ENCODE measurements at places on chromosomes 1 and 21.

DNA sequence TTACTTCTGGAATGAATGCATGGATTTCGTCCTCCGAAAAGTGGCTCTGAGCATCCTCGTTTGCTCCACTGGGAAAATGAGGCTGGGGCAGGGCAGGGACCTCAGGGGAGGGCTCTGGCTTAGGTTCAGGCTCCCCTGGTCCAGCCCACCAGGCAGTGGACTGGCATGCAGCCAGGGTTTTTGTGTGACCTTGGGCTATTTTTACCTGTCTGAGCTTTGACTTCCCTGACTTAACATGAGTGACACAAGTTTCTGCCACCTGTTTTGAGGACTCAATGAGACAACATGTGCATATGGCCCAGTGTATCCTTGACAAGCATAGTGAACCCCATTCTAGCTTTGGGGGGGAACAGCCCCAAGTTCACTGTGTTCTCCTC, 32.6 kb upstream of the EDN2 start:
- DNase-seq: no peak

DNA sequence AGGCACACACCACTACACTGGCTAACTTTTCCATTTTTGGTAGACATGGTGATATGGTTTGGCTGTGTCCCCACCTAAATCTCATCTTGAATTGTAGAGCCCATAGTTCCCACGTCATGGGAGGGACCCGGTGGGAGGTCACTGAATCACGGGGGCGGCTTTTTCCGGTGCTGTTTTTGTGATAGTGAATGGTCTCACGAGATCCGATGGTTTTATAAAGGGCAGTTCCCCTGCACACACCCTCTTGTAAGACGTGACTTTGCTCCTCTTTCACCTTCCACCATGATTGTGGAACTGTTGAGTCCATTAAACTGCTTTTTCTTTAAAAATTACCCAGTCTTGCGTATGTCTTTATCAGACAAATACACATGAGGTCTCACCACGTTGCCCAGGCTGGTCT, 1.3 kb upstream of the FTCD start:
- DNase-seq: no peak

DNA sequence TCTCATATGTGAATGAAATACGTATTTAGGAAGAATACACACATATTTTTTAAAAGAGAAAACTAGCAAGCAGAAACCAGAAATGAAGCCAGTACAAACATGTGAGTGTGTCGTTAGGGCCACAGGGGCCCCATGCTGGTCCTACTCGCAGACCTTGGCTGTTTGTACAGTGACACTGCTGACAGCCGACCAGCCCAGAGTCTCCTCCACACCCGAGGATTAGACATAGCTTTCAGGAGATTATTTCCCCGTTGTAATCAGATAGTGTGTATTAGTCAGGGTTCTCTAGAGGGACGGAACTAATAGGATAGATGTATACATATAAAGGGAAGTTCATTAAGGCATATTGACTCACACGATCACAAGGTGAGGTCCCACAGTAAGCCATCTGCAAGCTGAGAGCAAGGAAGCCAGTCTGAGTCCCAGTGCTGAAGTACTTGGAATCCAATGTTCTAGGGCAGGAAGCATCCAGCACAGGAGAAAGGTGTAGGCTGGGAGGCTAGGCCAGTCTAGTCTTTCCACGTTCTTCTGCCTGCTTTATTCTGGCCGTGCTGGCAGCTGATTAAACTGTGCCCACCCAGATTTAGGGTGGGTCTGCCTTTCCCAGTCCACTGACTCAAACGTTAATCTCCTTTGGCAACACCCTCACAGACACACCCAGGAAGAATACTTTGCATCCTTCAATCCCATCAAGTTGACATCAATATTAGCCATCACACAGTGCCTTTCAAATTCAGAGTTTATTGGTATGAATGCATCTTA, 51.2 kb downstream of the DIP2A start:
- no peak for DNase-seq

- no peak for DNase-seq
Observed at GRCh38 chr21:39189857-39190604, 6.8 kb upstream of the PSMG1 start.

DNA sequence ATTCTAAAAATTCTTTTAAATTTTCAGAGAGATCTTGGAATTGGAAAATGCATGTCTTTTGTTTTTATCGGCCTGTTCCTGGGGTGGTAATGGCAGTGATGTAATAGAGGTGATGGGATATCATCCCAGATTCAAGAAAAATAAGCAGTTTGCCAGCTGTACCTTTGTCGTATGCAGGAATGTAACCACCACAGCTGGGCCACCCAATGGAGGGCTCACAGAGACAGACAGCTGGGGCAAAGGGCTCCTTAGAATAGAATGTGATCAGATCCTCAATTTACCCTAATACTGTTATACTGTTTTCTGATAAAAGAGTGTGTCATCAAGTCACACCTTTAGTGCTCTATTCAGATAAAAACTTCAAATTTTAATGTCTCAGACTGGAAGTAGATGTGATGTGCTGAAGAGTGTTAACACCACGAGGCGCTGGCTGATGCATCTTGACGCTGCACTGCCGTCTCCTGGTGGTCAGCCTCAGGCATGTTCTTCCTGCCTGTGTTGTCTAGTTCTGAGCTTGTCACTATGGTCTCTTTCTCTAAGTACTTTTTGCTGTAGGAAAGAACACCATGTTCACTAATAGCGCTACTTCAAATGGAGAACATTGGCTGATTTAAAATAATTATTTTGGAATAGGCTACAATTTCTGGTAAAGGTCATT, 78.8 kb downstream of the C1orf21 start:
- no peak for DNase-seq

DNA sequence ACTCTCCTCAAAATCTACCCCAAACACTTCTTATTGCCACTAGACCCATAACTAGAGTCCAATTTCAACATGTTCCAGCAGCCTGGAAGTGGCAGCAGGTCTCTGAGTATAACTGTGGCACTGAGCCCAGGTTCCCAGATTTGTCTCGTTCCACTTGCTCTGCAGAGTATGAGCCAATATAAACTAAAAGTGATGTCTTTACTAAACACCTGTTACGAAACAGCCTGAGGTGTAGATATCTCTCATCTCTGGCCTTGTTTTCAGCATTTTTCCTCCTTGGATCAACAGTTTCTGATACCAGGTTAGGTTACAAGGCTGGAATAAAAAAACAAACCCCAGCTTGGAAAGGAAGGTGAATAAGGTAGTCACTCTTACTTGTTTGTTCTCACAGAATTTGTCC, 25.2 kb upstream of the PRDX6 start:
- DNase-seq: no peak

DNA sequence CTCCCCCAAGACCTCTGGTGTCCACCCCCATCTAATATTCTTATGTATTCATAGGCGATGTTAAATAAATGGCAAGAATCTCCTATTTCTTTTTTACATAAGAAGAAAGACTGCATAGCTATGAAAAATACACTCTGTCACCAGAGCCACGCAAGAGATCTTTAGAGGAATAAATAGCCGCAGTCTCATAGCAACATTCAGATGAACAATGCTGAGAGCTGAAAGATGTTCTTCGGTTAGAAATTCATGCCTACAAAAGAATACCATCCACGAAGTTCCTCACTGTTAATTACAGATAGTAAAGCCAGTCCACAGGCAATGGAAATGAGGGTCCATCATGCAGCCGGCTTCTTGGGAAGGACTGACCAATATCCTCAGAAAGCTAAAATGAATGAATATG, 76.0 kb upstream of the SOD1 start:
- no peak for DNase-seq

- no peak for DNase-seq
Observed at GRCh38 chr1:246678816-246679793, 45.1 kb upstream of the SCCPDH start.

- DNase-seq: no peak
Observed at GRCh38 chr1:221149111-221149510, 269.9 kb downstream of the HLX start.

DNA sequence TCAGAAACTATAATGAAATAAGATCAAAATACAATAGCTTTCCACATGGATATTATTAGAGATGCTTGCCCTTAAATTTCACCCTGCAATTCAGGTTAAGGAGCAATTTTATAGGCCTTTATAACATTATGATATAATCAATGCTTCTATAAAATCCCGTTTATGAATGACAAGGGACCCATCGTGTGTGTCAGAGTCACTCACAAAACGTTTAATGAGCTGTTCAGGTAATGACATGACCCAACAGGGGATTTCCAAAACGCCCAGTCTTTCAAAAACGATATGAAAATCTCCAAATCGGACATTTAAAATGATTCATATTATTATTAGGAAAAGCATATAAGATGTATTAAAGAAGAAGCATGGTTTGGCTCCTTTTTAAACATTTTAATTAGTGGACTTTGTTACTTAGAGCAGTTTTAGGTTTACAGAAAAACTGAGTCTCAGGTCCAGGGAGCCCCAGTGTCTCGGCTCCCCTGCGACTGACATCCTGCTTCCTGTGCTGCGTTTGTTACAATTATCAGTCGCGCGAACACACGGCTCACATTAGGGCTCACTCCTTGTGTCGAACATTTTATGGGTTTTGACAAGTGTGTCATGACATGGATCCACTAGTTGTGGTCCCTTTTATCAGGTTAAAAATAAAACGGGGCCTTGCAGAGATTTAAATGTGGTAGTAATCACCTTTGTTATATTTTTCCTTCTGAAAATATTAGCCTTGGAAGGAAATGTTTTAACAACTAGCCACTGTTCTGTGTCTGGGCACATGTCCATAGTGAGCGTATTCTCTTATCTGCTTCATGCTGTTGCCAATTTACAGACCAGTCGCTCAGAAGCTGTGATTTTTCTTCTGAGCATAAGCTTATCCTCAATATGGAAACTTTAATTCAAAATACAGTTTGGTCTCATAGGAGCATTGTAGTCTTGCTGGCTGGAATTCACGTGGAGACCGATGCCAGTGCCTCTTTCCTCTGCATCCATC, 52.0 kb upstream of the POFUT2 start:
- no peak for DNase-seq

GRCh38 chr1:17207046-17207445, 2.1 kb downstream of the PADI1 start:
- DNase-seq: no peak

DNA sequence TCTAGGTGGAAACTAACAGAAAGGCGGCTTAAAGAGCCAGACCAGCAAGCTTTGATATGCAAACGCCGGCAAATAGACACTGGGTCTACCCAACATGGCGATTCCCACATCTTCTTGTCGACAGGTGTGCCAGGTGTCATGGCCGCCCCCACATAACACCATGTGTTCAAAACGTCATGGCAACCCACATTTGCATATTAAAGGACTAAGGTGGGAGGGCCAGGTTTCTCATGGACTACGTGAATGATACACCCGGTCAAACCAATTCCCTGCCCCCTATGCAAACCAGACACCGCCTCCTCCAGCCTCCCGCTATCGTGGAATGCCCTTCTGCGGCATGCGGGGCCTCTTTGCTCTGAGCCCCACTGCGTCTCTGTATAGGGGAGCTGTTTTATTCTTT, 41.3 kb downstream of the ICOSLG start:
- DNase-seq: no peak

DNA sequence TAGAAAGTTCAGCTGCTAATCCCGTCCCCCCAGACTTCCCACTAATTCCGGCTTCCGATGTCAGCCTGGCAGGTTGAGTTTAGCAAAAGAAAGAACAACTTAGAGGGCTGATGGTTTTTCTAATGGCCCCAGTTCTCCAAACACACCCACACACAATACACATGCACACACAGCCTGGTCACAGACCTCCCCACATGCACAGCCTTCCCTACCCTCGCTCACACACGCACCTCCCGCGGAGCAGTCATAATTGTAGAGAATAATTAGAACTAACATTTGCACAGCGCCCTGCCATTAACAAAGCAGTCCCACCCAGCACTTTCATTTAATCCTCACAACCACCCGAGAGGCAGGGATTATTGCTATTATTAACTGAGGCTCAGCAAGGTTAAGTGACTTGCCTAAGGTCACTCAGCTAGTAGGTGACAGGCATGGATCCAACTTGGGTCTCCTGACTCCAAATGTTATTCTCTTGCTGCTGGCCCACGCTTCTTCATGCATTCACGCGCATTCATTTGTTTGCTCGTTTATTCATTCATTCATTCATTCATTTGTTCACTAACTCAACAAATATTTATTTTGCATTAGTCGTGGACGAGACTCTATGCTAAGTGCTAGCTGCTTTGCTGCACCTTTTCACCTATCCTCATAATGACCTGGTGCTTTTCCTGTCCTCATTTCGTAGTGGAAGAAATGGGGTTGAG, 274.9 kb downstream of the FOXD2 start:
- DNase-seq: no peak

DNA sequence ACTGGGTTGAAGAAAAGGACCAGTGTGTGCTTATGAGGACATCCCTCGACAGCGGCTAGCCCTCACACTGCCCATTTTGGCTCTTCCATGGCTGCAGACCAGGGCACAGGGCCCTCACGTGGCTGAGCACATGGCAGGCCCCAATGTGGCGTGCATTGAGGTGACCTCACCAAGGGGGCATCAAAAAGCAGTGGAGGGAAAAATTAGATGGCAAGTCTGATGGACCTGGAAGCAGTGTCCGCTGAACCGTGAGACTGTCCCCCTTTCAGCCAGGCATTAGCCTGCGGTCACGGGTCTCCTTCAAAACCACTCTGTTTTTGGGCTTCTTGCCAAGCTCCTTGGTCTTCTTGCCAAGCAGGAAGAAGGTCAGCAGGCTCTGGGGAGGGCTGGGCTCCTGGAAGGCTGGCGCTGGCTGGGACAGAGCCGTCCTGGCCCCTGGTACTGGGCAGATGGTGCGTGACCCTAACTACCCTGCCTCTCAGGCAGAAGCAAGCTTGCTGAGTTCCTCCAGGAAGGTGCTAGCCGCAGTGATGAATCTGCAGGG, 30.8 kb downstream of the TRIM67 start:
- DNase-seq: no peak

DNA sequence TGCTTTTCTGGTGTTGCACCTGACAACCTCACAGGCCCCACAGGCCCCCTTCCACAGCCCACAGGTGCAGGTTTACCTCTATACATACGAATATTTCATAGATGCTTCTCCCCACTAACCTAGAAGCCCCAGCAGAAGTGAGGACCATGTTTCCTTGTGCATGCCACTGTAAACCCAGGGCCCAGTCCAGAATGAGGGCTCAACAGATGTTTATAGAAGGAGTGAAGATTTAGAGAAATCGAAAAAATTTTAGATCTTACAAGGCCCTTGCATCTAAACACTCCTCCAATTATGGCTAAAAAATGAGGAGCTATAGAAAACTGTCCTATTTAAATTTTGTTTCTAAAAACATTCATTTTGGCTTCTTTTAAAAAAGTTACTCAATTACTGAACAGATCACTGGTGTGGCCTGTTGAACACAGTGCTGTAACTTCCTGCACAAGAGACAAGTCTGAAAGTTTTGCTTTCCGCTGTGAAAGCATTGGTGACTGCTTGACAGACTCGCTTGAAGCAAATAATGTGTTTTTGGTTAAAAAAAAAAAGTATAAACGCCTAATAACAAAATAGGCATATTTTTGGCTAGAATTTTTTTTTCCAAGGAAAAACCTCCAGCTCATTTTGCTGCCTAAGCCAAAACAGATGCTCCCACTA, 1.2 kb downstream of the ABCB10 start:
- no peak for DNase-seq

GRCh38 chr1:109300650-109301151, 6.1 kb downstream of the MYBPHL start:
- DNase-seq: no peak

GRCh38 chr1:1150100-1150499, 23.6 kb upstream of the TTLL10 start:
- no peak for DNase-seq

- DNase-seq: no peak
Observed at GRCh38 chr1:72324451-72324850, 42.1 kb upstream of the NEGR1 start.

- DNase-seq: no peak
Observed at GRCh38 chr1:175172503-175172902, 20.1 kb downstream of the KIAA0040 start.

- DNase-seq: no peak
Observed at GRCh38 chr1:67991546-67991945, 58.9 kb downstream of the DIRAS3 start.

- no peak for DNase-seq
Observed at GRCh38 chr1:210233495-210234328, 1.1 kb downstream of the SERTAD4 start.
